ENCODE measurements at places on chromosomes 7 and 10. TPM values are rescaled to one million over a fixed set of nuclear protein-coding genes. Genes with fewer than 3 reads are reported as not detected.

DNA sequence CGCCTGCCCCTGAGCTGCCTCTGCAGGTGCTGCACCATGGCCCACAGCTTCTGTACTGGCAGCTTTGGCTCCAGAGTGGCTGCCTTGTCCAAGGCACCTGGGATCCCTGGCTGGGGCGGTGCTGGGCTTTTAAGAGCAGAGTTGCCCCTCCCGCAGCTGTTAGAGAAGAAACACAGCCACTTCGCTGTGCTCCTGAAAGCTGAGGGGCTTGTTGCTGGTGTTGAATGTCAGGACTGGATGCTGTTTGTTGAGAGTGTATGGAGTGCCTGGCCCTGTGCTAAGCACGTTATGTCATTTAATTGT lies 6.2 kb downstream of the FAM241B start:
- H3K36me3 ChIP-seq = no peaks in the 10 kb centered on the region
- H3K27me3 ChIP-seq = peaks cover 26% of the 10 kb centered on the region
- H3K27ac ChIP-seq = no peak overlapping the region
- H3K4me3 ChIP-seq = no peak overlapping the region
- no peak for DNase-seq

- H3K4me3 ChIP-seq = no peak overlapping the region
- H3K4me1 ChIP-seq = no peaks in the 10 kb centered on the region
- H3K27ac ChIP-seq = no peak overlapping the region
Measured at GRCh38 chr10:86130041-86130440, 236.6 kb downstream of the GRID1 start.

SCART1 gene
- polyA plus RNA-seq = 0.15 TPM

RTKN2 gene
- 0.41 TPM for polyA plus RNA-seq

PRTFDC1 gene
- polyA plus RNA-seq = 16.0 TPM
